RWPE2 (cell line): ENCODE measurements at places on chromosomes 11 and 22.

DNA sequence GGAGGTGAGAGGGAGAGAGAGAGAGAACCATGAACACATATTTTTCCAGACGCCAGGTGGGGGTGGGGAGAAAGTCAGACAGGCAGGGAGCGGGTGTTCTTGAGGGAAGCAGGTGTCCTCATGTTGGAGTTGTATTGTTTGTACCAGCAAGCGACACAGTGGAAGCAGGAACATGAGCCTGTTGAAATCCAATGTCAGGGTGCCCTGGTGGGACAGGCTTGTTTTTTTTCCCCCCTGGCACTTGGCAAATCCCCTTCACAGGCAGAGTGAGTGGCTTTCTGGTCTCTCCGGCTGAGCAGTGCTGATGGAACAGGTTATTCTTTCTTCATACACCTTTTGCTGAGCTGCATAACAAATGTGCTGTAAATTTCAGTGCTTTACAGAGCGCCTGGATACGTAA, 125.6 kb downstream of the GRIK4 start:
- DNase-seq: no peak

GRCh38 chr22:26846645-26847044, 189.3 kb downstream of the MIAT start:
- no peak for DNase-seq

GRCh38 chr22:49965091-49966040, 4.8 kb downstream of the PIM3 start:
- peak; percentile 62 for DNase-seq

GRCh38 chr11:69963533-69964246, 114.4 kb upstream of the ANO1 start:
- DNase-seq: no peak

DNA sequence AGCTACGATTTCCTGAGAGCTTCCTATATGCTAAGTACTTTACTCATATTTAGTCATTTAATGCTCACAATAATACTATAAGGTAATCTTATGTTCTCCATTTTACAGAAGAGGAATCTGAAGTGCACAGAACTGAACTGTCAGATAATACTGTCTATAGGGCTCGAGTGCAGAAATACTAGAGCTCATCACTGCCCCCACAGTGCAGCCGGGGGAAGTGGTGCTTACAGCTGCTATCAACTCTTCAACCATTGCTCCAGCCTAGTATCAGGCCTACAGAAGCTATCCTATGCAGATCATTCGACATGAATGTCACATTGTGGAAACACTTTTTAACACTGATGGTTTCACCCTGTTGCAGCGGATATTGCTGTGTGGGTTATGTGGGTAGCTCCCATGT, 929.9 kb downstream of the NTM start:
- no peak for DNase-seq

- no peak for DNase-seq
Observed at GRCh38 chr11:44966694-44967093, 16.0 kb upstream of the TP53I11 start.

- peak; percentile 1 for DNase-seq
Observed at GRCh38 chr11:74687237-74688023, 43.8 kb downstream of the CHRDL2 start.

GRCh38 chr11:66036334-66036710, 10.0 kb upstream of the CATSPER1 start:
- DNase-seq: no peak

GRCh38 chr22:32486656-32487390, 12.2 kb downstream of the FBXO7 start:
- no peak for DNase-seq

DNA sequence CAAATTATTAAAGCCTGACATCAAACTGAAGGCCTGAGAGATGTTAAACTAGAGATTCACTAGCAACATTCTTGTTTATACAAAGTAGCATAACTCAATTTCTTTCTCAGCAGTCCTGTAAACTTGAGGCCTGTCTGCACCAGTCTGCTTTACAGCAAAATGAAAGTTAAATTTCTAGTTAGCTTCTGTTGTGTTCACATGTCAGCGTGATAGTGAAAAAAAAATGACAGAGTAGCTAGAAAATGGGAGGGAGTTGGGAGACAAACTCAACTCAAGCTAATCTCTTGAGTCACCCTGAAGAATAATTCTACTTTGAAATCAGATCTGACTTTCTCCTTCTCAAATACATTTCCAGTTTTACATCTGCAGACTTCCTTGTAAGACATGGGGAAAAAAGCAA, 6.5 kb downstream of the RBFOX2 start:
- no peak for DNase-seq

- no peak for DNase-seq
Observed at GRCh38 chr11:106152013-106152412, 74.6 kb downstream of the AASDHPPT start.

GRCh38 chr11:41498726-41499125, 39.3 kb upstream of the LRRC4C start:
- DNase-seq: no peak

GRCh38 chr22:22179858-22180257, 64.7 kb upstream of the VPREB1 start:
- no peak for DNase-seq

DNA sequence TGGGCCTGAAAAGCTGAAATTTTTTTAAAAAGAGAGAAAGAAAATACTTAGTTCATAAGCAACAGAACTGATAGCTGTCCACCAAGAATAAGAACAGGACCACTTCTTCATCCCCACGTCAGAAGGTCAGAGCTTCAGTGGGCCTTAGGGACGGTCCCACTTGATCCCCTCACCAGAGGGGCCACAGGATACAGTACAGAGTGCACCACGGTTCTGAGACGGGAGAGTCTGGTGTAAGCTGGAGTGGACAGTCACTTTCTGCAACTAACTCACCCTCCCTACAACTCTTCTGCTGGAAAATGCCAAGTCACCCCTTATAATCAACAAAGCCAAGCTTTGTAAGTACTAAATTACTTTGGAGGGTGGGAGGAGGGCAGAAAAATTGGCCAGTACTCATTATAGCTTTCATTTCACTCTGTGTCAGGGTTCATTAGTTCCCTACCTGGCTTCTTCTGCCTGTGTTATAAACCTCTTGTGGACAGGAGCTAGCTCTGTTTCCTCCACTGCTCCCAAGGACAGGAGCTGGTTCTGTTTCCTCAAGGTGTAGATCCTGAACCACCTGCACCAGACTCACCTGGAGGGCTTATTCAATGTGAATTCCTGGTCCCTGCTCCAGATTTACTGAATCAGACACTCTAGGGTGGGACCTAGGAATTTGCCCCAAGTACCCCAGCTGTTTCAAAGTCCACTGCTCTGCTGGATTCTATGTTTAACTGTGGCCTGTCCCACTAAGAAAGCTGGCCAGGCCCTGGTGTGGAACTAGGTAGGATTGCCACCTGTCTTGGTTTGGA, 39.6 kb downstream of the SCGB1A1 start:
- DNase-seq: no peak

DNA sequence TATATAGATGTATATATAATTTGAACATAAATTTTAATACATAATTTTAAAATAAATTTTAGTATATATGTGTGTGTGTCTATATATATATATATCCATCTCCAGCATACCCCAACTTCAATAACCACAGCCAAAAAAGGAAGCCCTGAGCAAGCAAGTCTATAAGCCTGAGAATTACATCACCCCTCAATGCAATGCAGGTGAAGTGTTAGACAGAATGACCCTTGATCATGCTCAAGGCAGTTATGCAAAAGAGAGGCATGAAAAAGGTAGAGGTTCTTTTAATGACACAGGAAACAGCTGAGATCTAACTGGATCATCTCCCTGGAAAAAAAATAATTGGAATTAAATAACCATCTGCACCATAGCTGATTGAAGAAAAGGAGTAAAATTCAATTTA, 557.9 kb upstream of the ANO5 start:
- DNase-seq: no peak

DNA sequence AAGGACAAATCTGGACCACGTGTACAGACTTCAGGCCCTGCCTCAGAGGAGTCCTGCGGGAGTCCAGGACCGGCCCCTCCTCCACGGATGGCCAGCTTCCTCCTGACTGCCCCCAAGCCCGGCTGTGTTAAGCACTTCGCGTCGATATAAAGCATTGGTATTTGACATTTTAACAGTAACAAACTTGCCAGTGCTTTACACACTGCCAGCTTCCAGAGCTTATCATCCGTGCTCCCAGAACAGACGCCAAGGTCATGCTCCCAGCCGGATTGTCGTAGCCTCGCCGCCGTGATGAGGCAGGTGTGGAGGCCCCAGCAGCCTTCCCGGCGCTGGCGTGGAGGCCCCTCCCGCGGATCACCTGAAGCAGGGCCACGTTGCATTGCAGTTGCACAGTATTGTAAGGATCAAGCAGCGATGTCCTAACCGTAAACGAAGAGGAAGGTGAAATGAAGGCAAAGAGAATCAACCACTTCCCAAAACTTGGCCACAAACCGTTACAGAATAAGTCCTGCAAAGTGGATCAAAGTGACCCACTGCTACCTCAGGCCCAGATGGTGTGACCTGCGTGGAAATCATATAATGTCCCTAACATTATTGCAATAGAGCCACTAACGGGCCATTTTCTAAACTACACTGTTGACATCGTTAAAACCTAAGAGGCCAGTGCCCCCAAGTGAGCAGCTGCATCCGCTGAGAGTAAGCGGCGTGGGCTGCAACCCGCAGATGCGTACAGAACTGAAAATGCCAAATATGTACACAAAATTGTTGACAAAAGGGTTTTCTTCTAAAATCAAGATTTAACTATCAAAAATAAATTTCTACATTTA, 51.6 kb downstream of the CERK start:
- DNase-seq: no peak

GRCh38 chr11:122342089-122342744, 226.2 kb upstream of the BLID start:
- DNase-seq: peak; percentile 65

DNA sequence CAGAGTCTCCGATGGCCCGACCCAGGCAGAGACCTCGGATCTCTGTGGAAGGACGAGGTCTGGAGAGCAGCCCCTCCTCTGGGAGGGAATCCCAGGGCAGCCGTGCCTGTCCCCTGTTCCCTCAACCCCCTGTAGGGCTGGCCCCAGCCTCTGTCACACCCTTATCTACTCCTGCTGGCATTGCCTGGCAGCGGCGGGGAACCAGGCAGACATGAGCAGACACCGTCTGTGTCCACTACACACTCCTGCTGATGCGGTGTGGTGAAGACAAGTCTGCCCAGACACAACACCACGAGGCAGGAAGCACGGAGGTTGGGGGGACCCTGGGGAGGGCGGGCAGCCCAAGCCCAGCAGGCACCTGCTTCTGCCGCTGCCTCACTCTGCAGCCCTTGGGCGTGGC, 52.5 kb upstream of the A4GALT start:
- no peak for DNase-seq

- no peak for DNase-seq
Observed at GRCh38 chr22:26648011-26648497, 9.3 kb upstream of the MIAT start.

DNA sequence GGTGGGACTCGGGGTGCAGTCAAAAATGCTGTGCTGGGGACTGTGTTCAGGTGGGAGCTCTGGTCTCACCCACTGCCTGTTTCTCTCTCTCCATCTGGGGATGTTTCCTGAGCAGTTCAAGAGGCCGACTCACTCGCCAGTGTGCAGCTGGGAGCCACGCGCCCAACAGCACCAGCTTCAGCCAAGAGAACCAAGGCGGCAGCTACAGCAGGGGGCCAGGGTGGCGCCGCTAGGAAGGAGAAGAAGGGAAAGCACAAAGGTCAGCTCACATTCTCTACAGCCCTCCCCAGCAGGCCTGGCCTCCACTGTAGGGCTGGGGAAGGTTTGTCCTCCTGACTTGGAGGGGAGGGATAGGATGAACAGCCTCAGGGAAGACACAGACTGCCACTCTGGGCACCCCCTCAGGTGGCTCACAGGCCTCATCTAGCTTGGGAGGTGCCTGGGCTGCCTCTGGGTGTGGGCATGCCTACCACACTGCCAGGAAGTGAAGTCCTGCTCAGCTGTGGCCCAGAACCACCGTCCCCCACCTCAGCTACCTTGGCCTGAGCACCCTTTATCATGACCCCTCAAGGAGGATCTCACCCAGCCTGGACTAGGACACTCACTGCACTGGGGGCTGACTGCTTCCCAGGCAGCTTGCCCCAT, 13.0 kb downstream of the TUB start:
- no peak for DNase-seq

GRCh38 chr11:67303835-67304411, 593 bp downstream of the SSH3 start:
- DNase-seq: peak; percentile 62

- no peak for DNase-seq
Observed at GRCh38 chr22:35959121-35959800, 69.4 kb downstream of the RBFOX2 start.

GRCh38 chr11:66068923-66069714, 953 bp upstream of the PACS1 start:
- DNase-seq: no peak

DNA sequence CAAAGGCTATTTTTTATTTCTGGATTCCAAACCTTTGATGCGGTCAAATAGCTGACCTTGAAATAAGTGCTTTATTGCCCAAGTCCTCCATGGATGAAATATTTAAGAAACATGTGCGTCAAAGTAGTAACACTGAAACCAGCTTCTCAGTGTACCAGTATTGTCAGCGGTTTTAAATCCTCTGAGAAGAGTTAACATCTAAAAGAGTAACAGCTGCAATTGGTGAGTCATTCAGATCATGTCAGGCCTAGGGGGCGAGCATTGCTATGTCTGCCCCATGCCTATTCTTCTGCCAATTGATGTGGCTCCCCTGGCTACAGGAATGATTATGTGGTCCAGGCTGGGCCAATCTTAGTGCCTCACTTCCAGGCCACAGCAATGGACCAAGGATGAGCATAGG, 263.3 kb upstream of the SORL1-AS1 start:
- no peak for DNase-seq

DNA sequence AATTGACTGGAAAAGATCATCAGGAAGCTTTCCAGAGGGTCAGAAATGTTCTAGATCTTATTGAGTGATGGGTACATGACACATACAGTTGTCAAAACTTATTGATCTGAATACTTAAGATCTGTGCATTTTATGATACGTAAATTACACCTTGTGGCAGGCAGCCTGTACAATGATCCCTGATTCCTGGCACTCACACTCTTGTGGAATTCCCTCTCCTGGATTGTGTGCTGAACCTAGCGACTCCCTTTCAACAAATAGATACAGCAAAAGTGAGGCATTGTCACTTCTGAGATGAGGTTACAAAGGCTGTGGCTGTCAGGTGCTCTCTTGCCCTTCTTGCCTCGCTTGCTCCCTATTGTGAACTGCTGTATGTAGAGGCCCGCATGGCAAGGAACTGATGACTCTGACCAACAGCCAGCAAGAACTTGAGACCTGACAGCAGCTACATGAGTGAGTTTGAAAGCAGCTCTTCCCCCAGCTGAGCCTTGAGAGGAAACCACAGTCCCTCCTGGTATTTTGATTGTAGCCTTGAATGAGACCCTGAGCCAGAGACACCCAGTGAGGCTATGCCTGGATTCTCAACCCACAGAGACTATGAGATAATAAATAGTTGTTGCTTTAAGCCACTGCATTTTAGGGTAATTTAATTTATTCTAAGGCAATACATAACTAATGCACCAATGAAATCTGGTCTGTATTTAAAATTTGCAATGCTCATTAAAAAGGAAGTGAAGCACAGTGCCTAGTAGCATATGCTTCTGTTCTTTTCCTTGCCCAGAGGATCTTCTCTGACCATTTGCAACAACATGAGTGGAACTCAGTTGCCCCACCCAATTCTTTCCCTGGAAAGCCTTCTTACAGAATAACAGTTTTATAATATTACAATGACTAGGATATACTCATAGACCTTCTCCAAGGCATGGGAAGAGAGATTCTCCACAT, 60.5 kb upstream of the IZUMO1R start:
- DNase-seq: no peak
